ENCODE measurements at places on chromosomes 7 and 10.

- peaks cover 5% of the 10 kb centered on the region for H3K36me3 ChIP-seq
- H3K4me1 ChIP-seq = peaks cover 5% of the 10 kb centered on the region
- H3K27ac ChIP-seq = no peak overlapping the region
- no peak for DNase-seq
- no peaks in the 10 kb centered on the region for H3K27me3 ChIP-seq
- no peak overlapping the region for H3K4me3 ChIP-seq
Observed at GRCh38 chr10:88292185-88292514, 291.0 kb downstream of the RNLS start.

DNA sequence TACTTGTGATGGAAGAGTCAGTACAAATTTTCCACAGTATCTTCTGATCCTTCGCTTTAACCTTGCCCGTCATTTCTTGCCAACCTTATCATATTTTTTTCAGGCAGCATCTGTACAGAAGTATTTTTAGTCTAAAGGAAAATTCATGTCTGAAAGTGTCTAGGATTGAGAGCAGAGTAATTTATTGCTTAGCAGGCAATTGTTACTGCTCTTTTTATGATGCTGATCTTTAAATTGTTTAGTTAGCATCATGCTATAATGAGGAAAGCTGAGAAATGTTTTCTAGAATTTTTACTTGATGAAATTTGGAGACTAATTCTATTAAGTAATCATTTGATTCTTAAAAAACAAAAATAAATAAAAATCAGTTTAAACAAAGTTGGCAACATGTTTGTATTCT lies 20.6 kb downstream of the KAT6B start:
- peaks cover 2% of the 10 kb centered on the region for H3K4me1 ChIP-seq
- no peaks in the 10 kb centered on the region for H3K27me3 ChIP-seq
- H3K27ac ChIP-seq = no peak overlapping the region
- H3K4me3 ChIP-seq = no peak overlapping the region
- H3K36me3 ChIP-seq = peaks cover 25% of the 10 kb centered on the region
- no peak for DNase-seq

DNA sequence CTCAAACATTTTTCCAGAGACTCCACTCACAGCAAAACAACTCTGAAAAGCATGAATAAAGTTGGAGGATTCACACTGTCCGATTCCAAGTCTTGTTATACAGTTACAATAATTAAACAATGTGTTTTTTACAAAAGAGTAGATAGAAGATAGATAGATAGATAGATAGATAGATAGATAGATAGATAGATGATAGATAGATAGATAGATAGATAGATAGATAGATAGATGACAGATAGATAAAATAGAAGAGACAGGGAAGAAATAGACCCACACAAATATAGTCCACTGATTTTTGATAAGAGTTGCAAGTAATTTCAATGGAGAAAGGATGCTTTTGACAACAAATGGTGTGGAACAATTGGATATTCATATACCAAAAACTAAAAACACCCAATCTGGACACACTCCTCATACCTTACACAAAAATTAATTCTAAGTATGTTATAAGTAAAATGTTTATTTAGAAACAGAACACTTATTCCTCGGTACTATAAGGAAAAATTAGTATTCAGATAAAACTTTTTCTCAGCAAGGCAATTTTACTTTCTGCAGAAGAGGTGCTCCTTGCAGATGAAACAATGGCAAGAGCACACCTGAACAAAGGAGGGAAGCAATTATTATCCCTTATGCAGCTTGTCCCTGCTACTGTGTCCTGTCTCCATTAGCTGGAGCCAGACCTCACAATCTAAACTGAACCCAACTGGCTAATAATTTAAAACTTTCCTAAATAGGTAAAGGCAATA lies 5.7 kb upstream of the TAS2R39 start:
- H3K27me3 ChIP-seq = peaks cover 5% of the 10 kb centered on the region
- H3K36me3 ChIP-seq = no peaks in the 10 kb centered on the region
- H3K4me3 ChIP-seq = no peak overlapping the region
- DNase-seq = no peak

DNA sequence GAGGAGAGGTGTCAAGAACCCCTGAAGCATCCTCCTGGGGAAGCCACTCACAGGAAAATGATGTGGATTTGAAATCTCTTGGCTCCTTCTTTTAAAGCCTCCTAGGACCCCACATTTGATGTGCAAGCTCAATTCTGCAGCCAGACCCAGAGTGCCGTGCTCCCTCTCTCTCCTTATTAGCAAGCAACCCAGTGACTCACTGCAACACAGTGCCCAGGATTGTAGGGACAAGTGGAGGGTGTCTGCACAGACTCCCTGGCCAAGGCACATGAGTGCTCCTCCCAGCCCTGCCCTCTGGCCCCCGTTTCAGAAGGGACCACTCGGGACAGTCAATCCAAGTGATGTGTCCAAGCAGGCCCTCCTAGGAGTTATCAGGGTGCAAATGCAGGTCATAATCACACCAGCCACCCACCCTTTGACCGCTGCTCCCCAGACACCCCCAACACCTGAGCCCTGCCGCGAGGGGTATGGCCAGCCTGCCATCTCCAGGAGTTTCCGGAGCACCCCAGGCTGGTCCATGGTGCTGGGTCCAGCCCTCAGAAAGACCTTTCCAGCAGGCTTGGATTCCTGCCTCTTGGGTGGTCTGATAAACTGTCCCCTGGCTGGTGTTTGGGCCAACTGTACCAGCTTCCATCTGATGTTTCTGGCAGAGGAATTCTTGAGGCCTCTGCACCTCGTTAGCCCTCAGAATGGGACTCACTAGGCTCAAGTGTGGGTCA lies 54.5 kb upstream of the CXCL12 start:
- H3K27me3 ChIP-seq = no peaks in the 10 kb centered on the region
- H3K4me3 ChIP-seq = no peak overlapping the region
- no peak for DNase-seq
